Sigmoid colon (tissue), 7 donors: ENCODE measurements at places on chromosomes 6 and 20. TPM values are rescaled to one million over a fixed set of nuclear protein-coding genes. Genes with fewer than 3 reads are reported as not detected.

TMC2 gene
- not detected for total RNA-seq

SLC22A2 gene
- 0.27 TPM for total RNA-seq

PTCHD4 gene
- 0.14 TPM for total RNA-seq

BMP6 gene
- 2.2 TPM for total RNA-seq

GRCh38 chr6:33095681-33096080, 19.9 kb downstream of the HLA-DPB1 start:
- H3K27ac ChIP-seq: no peak overlapping the region
- H3K4me1 ChIP-seq: no peaks in the 10 kb centered on the region
- no peaks in the 10 kb centered on the region for H3K36me3 ChIP-seq
- no peaks in the 10 kb centered on the region for H3K27me3 ChIP-seq

DNA sequence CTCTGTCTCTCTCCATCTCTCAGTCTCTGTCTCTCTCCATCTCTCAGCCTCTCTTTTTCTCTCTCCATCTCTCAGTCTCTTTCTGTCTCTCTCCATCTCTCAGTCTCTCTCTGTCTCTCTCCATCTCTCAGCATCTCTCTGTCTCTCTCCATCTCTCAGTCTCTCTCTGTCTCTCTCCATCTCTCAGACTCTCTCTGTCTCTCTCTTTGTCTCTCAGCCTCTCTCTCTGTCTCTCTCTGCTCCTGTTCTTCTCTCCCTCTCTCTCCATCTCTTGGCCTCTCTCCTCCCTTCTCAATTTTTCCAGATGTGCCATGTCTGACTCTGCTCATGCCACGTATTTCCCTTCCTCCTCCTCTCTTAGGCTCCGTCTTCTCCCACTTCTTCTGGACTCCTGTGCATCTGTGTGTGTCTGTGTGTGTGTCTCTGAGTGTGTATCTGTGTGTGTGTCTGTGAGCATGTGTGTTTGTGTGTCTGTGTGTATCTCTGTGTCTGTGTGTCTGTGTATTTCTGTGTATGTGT, 72.7 kb downstream of the SRC start:
- no peaks in the 10 kb centered on the region for H3K36me3 ChIP-seq
- no peaks in the 10 kb centered on the region for H3K27me3 ChIP-seq
- no peak overlapping the region for H3K4me3 ChIP-seq
- no peak for DNase-seq
- no peaks in the 10 kb centered on the region for H3K4me1 ChIP-seq

DNA sequence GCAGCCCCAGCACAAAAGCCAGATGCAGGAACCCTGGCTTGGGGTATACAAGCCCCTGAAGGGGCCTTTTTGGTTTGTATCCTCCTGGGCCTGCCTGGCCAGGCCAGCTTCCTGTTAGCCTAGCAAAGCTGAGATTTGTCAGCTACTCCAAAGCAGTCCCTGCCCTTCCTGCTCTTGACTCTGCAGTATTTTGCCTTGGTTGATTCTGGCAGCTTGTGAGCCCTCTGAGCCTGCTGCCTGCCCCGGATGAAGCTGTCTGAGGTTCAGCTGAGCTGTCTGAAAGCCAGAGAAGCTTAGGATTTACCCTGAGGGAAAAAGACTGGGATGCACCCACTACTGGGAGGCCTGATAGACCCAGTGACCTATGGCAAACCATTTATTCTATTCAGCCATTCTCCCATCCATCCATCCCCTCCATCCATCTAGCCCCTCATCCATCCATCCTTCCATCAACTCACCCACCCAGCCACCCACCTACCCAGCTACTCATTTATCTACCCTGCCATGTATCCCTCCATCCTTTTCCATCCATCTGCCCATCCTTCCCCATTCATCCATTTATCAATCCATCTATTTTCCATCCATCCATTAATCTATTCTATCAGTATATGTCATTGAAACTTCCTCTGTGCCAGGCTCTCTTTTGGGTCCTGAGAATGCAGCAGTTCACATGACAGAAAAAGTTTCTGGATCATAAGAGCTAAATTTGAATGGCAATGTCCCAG, 307.5 kb downstream of the DHX35 start:
- H3K36me3 ChIP-seq: no peaks in the 10 kb centered on the region
- H3K4me3 ChIP-seq: no peak overlapping the region
- no peaks in the 10 kb centered on the region for H3K27me3 ChIP-seq
- H3K4me1 ChIP-seq: peaks cover 23% of the 10 kb centered on the region
- no peak overlapping the region for H3K27ac ChIP-seq

DNA sequence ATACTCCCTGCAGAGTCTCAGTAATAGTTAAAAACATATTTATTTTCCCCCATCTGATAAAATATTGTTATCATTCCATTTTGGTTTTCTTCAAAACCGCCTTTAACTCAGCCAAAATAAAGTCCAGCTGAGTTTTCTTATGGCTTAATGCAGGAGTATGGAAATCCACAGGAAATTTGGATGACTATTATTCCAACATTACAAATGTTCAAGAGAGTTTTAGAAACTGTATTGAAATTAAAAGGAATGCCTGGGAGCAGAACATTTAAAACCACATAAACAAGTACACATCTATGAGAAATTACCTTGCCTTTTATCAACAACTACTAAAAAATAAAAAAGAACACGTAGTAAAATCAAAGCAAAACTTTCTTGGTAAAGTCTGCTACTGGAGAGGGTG, 45.7 kb downstream of the NCOA7 start:
- no peak for DNase-seq
- peaks cover 9% of the 10 kb centered on the region for H3K4me1 ChIP-seq
- peak overlapping the region; percentile 47 for H3K27ac ChIP-seq
- H3K36me3 ChIP-seq: no peaks in the 10 kb centered on the region
- no peaks in the 10 kb centered on the region for H3K27me3 ChIP-seq
- no peak overlapping the region for H3K4me3 ChIP-seq

- H3K36me3 ChIP-seq: peaks cover 44% of the 10 kb centered on the region
- H3K4me1 ChIP-seq: no peaks in the 10 kb centered on the region
- H3K4me3 ChIP-seq: no peak overlapping the region
- DNase-seq: no peak
- no peaks in the 10 kb centered on the region for H3K27me3 ChIP-seq
Measured at GRCh38 chr6:43669922-43670622, 17.5 kb downstream of the MRPS18A start.

DNA sequence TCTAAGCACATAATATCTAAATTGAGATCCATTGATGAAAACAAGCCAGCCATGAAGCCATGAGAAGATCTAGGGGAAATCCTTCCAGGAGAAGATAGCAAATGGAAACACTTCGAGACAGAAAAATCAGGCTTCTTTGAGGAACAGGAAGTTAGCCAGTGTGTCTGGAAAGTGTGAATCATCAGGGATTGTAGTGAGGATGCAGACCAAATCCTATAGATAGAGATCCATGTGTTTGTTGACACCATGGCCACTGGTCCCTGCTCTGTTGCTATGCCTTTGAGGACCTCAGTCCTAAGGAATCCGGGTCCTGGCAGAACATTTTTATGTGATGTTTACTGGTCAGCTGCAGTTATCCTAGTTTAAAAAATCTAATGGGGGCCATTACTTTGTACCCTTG, 6.6 kb upstream of the ELOVL2 start:
- H3K36me3 ChIP-seq: no peaks in the 10 kb centered on the region
- H3K4me3 ChIP-seq: no peak overlapping the region
- peaks cover 2% of the 10 kb centered on the region for H3K27me3 ChIP-seq
- DNase-seq: no peak
- H3K4me1 ChIP-seq: no peaks in the 10 kb centered on the region

GRCh38 chr6:71444222-71444621, 155.6 kb downstream of the OGFRL1 start:
- no peaks in the 10 kb centered on the region for H3K36me3 ChIP-seq
- no peak overlapping the region for H3K27ac ChIP-seq
- DNase-seq: no peak
- H3K4me3 ChIP-seq: no peak overlapping the region
- H3K27me3 ChIP-seq: no peaks in the 10 kb centered on the region
- no peaks in the 10 kb centered on the region for H3K4me1 ChIP-seq

DNA sequence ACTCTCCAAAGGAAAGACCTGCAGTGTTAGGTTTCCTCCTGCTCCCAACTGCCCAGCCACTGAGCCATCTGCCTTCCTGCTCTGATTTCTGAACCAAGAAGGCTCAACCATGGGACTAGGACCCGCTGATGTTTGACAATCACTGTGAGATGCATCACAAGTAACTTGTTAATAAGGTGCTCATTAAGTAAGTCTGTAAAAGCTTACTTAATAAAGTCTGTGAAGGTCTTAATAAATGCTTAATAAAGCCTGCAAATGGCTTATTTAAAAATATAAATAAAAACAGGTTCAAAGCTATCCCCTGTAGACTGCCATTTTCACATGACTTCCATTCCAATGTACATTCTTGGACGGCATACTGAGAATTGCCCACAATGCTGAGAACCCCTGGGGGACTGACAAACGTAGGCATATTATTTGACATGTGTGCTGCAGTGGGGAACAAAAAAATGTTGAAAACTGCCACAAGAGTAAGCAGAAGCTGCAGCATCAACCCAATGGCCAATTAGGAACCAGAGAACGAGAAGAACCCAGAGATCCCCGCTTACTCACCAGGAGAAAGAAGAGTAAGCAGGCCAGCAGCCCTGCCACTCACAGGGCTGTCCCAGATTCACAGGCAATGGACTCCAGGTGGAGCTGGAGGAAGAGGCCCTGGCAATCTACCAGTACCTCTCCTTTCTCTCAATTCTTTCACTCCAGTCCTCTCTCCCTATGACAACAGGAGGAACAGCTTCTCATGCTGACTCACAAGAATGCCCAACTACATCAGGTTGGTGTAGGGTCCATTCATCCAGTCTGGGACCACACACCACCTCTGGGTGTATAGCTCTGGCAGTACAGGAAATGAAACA, 19.5 kb downstream of the KIF13A start:
- no peaks in the 10 kb centered on the region for H3K36me3 ChIP-seq
- H3K27me3 ChIP-seq: no peaks in the 10 kb centered on the region
- peak overlapping the region; percentile 14 for H3K27ac ChIP-seq
- peaks cover 82% of the 10 kb centered on the region for H3K4me1 ChIP-seq

- no peak overlapping the region for H3K4me3 ChIP-seq
- H3K27ac ChIP-seq: no peak overlapping the region
- DNase-seq: no peak
- H3K27me3 ChIP-seq: no peaks in the 10 kb centered on the region
- H3K36me3 ChIP-seq: no peaks in the 10 kb centered on the region
Measured at GRCh38 chr6:96624957-96625356, 62.0 kb downstream of the FHL5 start.

DNA sequence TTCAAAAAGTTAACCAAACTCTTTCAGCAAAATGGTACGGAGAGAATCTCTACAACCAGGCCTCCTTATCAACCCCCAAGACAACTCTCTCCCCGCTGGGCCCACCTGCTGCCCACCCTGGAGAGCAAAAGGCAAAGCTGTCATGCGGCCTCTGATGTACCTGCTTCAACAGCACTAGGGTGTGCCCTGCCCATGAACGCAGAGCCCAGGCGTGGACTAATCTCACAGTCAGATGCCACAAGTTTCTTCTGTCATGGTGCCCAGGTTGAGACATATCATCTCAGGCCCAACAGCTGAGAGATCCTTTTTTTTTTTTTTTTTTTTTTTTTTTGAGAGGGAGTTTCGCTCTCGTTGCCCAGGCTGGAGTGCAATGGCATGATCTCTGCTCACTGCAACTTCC, 26.3 kb downstream of the SLC2A4RG start:
- H3K36me3 ChIP-seq: no peaks in the 10 kb centered on the region
- no peak for DNase-seq
- no peaks in the 10 kb centered on the region for H3K27me3 ChIP-seq
- H3K4me3 ChIP-seq: no peak overlapping the region
- H3K4me1 ChIP-seq: no peaks in the 10 kb centered on the region

DNA sequence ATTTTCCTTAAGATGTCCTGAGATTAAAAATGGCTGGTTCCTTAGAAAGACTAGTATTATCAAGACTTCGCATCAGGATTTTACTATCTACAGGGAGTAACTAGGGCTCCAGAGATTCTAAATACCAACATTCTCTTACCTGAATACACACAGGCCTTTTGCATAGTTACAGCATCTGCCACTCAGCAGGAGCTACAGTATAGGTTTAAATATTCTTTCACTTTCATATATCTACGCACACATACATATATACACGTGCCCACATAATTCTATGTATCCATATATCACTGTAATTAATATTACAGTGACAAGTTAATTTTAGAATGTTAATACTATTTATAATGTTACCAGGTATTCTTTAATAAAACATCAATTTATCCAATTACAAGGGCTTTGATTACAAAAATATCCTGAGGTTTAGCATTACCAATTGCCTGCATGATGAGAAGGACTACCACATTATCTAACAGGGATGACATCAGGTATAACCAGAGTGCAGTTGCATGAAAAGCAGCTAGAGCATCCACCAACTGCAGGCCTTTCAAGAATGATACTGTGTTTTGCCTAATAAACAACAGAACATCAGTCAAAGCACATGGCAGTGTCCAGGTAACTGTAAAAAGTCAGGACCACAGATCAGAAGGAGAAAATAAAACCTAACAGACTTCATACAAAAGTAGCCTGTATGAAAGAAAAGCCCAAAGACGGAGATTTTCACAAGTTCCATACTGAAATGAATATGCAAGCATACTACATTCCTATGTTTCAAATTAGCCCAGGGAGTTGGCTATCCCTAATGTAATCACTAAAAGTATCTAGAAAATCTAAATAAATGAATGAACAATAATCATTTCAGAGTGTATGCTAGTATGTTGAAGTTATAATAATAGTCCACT, 268.7 kb downstream of the PTPRK start:
- no peak overlapping the region for H3K27ac ChIP-seq
- DNase-seq: no peak
- peaks cover 9% of the 10 kb centered on the region for H3K4me1 ChIP-seq
- H3K27me3 ChIP-seq: no peaks in the 10 kb centered on the region

DNA sequence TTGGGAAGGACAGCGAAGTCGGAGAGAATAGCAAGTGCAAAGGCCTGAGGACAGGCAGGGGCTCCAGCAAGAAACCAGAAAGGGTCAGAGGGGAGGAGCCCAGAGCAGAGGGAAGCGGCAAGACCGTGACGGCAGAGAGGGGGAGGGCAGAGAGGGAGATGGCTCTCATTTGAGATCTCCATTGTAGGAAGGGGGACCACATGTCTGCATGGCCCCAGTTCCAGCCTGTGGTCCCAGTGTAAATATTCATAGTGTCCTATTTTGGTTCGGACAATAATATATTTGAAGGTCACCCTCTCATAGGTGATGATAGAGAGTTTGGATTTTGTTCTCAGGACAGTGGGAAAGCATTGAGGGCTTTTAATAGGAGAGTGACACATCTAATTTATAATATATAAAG, 231.1 kb upstream of the RNF24 start:
- peak overlapping the region; percentile 37 for H3K27ac ChIP-seq
- DNase-seq: no peak
- H3K4me1 ChIP-seq: no peaks in the 10 kb centered on the region
- peaks cover 56% of the 10 kb centered on the region for H3K27me3 ChIP-seq
